ENCODE measurements at places on chromosomes 5 and 9. TPM values are rescaled to one million over a fixed set of nuclear protein-coding genes. Genes with fewer than 3 reads are reported as not detected.

DNA sequence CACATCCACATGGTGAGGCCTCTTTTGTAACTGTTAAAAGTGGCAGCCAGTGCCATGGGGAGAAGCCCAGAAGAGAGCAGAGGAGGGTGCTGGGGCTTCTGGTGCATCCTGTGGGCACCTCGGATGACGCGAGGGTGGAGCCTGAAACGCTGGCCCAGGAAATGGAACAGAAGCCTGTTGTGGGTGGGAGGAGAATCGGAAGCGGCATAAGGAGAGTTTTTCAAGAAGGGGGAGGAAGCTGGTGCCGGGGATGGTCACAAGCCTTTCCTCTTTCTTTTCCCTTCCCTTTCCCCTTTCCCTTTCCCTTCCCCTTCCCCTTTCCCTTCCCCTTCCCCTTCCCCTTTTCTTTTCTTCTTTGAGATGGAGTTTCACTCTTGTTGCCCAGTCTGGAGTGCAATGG, 12.9 kb downstream of the ANKRD33B start:
- no peak for ATAC-seq

DNA sequence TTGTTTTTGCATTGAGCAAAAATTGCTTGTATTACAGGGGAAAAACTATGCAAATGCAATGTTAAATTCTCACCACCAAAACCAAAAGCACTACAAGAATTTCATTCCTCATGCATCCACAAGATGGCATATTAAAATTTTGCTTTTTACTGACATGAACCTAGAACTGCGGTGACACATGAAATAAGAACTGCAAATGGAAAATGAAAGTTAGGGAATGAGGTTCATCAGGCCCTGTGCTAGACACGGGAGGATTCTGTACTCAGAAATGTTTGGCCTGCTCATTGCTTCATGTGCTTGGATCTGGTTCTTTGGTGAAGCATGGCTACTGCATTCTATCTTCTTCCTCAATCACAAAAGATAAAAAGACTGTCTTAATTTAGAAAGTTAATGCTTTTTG, 9.1 kb upstream of the RFK start:
- peak; percentile 84 for ATAC-seq

- no peak for ATAC-seq
Observed at GRCh38 chr5:6652025-6652424, 18.8 kb downstream of the SRD5A1 start.

Gene PAIP1
- 119 TPM for total RNA-seq

Gene FBP1
- 6.3 TPM for total RNA-seq
